CD4-positive, alpha-beta T cell treated with Interleukin-17A for 1 hour (primary cell): ENCODE measurements at places on chromosomes 2 and 18.

DNA sequence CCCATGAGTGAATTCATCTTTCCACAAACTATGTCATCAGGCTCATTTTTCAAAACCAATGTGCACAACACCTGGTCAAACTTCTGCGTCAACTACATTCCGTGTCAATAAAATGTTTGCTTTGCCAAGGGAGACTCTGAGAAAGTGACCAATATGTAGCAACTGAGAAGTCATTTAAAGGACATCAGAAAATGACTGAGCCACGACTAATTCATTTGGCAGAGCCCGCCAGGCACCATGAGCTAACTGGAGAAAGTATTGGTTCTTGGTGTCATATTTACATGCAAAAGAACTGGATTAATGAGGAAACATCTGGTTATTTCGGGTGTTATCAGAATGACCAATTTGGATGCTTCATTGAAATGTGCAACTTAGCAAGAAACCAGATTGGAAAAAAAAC lies 7.2 kb downstream of the RND3 start:
- no peak for DNase-seq

GRCh38 chr2:57460396-57461276 lies 586.0 kb upstream of the VRK2 start:
- DNase-seq: no peak

DNA sequence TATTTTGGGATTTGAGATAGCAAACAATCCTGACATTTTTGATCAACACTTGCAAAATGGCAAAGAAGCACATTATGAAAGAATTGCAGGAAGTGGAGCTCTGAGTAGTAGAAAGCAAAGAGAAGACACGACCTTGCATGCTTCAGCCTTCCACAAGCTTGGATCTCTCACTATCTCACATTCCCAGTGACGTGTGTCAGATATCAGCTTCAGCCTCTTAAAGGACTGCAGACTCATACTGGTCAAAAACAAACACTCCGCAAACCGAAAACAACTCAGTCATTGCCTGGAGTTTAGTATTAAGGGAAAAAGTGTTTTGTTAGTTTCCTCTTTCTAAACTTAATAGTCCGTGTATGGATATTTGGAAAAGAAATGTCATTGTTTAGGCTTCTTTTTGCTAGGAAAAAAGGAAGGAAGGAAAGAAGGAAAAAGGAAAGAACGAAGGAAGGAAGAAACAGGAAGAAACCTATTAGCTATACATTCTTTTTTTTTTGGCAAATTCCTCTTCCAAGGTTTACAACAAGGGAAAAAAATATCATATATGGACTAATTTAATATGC lies 32.6 kb upstream of the SLC40A1 start:
- no peak for DNase-seq

DNA sequence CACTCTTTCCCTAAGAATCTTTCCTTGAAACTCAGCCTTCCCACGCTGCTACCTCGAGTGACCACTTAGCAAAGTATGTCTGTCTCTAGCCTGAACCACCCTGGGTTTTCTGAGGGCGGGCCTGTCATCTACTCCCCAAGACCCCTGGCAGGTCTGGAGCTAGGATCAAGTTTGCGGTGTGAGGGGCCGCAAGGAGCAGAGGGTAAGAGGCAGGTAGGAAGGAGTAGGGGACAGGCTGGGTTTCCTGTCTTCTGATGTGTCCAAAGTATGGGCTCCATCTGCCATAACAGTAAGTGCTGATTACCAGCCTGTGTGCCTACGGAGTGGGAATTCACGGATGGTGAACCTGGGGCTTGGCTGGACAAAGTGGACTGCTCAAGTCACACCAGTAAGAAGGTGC lies 25.4 kb downstream of the ZFP36L2 start:
- DNase-seq: no peak

- no peak for DNase-seq
Observed at GRCh38 chr18:52679354-52679753, 339.4 kb downstream of the DCC start.

DNA sequence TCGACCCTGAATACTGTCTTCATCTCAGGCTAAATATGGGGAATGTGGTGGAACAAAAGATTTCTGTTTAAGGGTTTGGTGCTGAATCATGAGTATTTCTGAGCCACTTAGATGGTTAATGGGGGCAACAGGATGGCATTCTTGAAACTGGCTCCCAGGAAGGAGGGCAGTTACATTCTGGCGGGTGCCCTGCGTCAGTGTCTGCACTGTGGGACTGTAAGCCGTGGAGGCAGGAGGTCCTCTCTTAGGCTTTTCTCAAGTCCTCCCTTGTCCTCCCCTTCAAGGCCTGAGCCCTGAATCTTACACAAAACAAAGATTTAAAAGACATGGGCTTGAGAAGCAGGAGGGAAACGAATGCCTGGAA lies 45.7 kb downstream of the PSD4 start:
- no peak for DNase-seq

GRCh38 chr2:3265471-3265870 lies 112.1 kb downstream of the EIPR1 start:
- no peak for DNase-seq

- peak; percentile 68 for DNase-seq
Observed at GRCh38 chr2:237072067-237072931, 13.4 kb upstream of the COPS8 start.

DNA sequence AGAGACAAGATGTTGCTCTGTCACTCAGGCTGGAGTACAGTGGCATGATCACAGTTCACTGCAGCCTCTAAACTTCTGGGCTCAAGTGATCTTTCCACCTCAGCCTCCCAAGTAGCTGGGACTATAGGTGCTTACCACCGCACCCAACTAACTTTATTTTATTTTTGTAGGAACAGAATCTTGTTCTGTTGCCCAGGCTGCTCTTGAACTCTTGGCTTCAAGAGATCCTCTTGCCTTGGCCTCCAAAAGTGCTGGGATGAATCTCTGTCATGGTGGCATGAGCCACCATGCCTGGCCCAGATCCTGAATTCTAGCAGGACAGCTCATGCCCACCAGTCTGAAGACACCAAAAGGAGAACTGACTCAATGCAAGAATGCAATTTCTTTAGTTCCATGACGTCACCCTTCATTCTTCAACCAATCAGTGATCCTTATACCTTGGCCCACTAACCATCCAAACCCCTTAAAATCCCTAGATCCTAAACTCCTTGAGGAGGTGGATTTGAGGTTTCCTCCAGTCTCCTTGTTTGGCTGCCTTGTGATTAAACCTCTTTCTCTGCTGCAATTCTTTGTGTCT lies 25.6 kb upstream of the CXXC1 start:
- no peak for DNase-seq

DNA sequence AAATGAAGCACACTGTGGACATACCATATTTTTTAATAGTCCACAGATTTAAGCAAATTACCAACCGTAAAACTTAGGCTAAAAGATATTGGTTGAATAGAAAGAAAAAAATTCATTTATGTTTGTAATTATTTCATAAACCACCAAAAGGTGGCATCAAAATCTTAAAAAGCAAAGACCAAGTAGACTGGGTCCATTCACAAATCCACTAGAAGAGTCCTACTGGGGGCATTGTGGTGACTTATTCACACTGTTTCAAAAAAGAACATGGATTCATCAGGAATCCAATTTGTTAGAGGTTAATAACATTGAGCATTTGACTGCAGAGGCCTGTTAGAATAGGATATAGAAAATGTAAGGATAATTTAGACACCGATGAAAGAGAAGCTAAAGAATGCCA lies 194.9 kb upstream of the KYNU start:
- DNase-seq: no peak

DNA sequence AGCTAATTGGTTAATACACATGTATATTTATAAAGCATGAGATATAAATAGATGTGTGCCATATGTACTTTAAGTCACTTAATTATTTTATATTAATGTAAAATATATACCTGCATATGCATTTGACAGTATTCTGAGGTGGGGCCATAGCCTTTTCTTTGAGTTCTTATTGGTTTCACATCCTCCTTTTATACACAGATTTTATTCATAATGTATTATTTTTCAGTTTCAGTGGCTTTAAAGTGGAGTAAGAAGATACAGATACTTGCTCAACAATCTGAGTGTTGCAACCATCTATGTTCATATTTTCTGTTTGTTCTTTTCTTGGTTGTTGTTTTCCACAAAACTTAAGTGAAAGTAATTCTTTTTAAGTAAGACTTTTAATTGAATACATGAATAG lies 436.5 kb downstream of the RND3 start:
- DNase-seq: no peak

DNA sequence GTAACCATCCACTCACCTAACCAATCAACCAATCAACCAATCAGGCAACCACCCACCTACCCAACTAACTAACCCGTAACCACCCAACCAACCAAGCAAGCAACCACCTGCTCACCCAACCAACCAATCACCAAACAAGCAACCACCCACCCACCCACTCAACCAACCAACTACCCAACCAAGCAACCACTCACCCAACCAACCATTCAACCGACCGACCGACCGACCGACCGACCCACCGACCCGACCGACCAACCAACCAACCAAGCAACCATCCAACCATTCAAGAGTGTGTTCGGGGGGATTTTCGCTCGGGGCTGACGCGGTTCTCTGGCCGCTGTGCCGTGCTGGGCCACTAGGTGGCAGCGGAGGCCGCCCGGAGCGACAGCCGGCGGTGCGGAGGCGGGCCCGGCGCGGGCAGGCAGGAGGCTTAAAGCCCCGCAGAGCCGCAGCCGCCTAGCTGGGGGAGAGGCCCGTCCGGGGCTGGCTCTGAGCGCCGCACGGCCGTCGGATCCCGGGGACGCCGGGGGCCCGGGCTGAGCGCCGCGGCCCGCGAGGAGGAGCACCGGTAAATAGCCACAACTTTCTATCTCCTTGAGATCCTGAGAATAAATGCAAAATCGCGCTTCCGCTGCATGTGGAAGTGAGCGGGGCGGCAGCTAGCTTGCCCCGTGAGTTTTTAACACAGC lies at the start of gene MC5R:
MC5R (plus strand) TSS at position 443 of the 689 bp plus-strand sequence. CDS start 1,617 bp downstream, outside the sequence.
- peak; percentile 63 for DNase-seq

DNA sequence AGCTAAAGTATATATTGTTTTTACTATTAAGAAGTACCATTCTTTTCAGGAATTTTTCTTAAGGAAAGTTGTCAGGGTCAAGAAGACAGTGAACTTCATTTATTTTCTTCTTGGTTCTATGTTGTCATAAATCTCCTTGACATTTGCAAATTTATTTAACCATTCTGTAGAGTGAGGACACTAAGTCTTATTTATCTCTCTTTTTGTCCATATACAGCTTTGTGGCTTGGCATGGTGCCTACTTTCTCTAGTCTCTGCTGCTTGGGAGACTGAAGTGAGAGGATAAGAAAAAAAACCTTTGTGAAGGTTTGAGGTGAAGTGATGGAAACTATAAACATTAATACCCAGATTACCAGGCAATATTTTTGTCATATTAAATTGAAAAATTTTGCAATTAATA lies 1389.4 kb downstream of the SUCLG1 start:
- DNase-seq: no peak

- DNase-seq: no peak
Observed at GRCh38 chr18:66159451-66159850, 408.6 kb downstream of the CDH7 start.

DNA sequence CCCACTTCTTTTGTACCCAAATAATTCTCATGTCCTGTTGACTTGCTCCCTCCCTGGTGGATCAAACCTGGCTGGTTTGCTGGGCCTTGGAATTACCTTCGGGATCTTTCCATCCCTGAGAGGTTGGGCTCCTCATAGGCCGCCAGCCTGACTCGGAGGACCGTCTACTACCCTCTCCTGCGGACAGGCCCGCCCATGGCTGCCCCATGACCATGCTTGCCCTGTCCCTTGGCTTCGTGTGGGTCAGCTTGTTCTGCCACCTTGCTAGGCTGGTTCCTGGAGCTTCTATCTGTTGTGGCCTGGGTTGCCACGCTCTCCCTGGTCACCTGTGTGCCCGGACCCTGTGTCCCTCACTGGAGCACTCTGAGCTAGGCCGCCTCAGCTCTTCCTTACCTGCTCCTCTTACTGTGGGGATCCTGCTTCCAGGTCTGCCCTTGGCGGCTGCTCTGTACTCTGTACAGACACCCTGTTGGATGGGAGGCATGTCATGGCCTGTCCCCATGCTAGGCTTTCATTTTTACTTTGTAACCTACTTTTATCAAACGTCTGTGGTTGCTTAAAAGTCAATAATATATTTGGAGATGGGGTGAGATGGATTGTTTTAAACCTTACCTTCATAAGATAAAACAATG lies 29.7 kb upstream of the FHL2 start:
- no peak for DNase-seq

DNA sequence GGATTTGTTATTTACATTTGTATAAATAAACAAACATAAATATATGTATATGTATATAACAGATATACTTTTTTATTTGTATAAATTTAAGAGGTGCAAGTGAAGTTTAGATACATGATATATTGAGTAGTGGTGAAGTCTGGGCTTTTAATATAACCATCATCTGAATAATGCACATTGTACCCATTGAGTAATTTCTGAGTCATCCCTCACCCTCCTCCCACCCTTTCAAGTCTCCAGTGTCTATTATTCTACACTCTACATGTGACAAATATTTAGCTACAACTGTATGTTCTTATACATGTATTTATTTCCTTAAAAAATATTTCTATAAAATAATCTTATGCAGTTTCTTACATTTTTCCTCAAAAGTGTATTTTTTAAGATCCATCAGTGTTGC lies 358.7 kb upstream of the TFPI start:
- no peak for DNase-seq

GRCh38 chr18:55838841-55839240 lies 250.8 kb upstream of the TCF4 start:
- no peak for DNase-seq

GRCh38 chr2:77838441-77838840 lies 316.3 kb upstream of the LRRTM4 start:
- DNase-seq: no peak

DNA sequence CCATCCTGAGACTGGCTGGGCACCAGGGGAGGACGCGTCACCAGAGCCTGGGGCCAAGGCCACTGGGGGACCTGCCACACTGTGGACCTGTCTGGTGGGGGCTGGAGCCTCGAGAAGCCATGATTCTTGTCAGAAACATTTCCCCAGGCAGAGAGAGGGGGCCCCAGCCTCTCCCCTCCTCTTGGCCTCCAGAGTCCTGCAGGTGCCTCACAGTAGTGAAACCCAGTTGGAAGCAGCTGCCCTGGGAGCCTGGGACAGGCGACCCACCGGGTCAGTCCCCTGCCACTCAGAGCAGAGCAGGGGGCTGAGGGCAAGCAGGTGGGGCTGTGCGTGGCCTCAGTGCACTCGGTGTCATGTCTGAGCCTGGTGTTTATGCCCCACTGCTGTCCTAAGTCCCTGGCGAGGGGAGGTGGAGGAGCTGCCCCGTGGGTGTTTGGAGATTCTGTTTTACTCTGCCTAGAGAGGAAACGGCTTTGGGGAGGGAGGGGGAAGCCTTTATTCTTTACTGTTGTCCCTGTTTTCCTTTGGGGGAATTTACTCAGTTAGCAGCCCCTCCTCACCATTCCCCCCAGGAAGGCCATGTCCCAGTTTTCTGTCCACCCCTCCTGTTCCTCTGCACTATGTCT lies 7.7 kb downstream of the OXER1 start:
- no peak for DNase-seq

GRCh38 chr2:234629596-234629995 lies 132.7 kb upstream of the ARL4C start:
- no peak for DNase-seq

GRCh38 chr2:2641541-2642410 lies 310.7 kb upstream of the MYT1L start:
- DNase-seq: no peak
